Stimulated activated CD4-positive, alpha-beta T cell treated with anti-CD3 and anti-CD28 coated beads, Interleukin-4, amount 100 ng/mL, for 4 hours (primary cell): ENCODE measurements at places on chromosomes 2 and 18.

DNA sequence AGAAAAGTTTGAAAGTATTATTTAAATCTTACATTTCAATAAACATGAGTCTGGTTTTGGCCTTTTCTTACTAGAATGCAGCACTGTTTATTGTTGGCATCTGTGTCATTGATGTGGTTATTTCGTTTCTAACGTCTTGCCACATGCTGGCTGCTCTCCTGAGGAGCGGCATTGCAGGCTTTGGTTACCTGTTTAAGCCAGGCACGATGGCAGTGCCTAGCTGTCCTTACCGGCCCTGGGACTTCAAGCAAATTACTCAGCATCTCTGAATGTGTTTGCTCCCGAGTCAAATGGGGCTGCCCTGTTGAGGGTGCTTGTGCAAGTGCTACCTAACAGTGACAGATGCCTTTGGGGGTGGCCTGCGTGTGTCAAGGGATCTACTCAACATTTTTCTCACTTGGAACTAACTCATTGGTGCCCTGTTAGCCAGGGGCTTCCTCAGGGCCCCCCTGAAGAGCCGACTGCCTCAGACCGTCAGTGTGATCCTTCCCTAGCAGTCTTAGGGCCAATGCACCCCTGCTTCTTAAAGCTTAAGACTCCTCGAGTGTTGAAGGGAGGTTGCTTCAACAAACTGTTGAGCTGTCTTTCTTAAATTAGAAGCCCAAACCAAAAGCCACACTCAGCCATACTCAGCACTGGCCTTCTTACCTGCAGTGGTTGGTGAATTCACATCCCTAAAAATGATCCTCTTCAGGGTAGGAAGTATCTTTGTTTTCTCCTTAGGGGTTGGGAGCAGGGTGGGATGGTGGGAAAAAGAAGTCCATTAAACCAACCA lies 151.5 kb downstream of the NCK2 start:
- no peak for DNase-seq

DNA sequence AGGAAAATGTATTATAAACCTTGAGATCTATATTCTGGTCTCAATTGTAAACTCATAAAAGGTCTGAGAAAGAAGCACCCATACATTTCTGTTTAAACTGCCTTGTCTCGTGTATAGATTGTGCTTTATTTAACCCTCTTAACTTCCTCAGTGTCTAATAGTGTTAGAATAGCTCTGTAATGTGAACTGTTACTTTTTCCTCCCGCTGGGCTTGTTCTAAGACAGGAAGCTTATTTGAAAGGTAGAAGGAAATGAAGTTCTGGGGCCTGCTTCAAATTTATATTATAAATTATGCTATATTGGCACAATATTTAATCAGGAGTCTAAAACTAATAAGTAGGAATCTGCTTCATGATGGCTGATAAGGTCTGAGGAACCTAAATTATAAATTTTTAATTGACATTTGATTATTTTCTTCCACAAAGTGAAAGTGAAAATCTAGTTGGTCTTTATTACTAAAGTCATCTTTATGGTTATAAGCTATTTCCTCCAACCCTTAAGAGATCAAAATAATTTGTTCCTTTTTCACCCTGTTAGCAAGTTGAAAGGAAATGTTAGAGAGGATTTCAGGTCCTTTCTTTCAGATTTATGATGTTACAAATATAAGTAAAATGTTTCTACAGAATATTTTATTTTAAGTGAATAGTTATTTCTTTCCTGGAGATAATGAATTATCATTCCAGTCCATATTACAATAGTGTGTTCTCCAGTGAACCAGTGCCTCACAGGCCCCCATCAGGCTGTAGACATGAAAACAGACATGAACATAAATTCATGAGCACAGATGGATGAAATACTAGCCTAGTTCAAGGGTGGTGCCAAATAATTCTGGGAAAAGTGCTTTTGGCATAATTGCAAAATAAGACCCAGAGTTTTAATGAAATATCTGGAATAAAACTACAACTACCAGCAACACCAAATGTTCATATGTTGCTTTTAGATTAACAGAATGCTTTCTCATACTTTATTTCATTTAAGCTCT lies 7.9 kb downstream of the MFSD6 start:
- no peak for DNase-seq

- no peak for DNase-seq
These were observed 12.6 kb downstream of the C18orf63 start for GRCh38 chr18:74328206-74328605.

GRCh38 chr2:235265348-235265965 lies 228.4 kb upstream of the AGAP1 start:
- DNase-seq = no peak

DNA sequence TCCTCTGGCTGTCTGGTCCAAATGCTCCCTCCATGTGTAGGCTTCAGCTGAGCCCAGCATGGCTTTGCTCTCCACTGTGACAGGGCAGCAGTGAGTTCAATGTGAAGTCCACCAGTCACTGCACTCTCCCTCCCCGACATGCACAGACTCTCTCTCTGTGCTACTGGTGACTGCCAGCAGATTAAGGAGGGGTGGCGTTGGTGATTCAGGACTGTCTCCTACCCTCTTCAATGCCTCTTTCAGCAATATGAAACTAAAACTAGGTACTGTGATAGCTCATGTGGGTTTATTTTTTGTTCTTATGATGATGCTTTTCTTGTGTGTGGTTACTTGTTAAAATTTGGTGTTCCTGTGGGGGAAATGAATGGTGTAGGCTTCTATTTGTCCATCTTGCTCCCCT lies 201.0 kb upstream of the RBMS1 start:
- no peak for DNase-seq

DNA sequence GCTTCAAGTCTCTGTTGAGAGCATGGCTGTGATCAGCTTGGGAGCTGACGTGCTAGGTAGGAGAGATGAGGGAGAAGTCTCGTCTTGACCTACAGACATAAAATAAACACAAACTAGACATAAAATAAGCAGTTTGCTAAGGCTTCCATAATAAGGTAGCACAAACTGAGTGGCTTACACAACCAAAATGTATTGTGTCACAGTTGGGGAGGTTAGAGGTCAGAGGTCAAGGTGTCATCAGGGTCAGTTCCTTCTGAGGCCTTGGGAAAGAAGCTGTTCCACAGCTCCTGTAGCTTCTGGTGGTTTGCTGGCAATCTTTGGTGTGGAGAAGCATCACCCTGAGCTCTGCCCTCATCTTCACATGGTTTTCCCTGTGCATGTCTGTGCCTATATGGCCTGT lies 20.2 kb downstream of the DAW1 start:
- no peak for DNase-seq

- no peak for DNase-seq
These were observed 52.6 kb downstream of the ATIC start for GRCh38 chr2:215364157-215365155.

GRCh38 chr2:101952551-101952950 lies 39.2 kb upstream of the IL1R2 start:
- DNase-seq = no peak

- no peak for DNase-seq
These were observed 32.1 kb downstream of the HJURP start for GRCh38 chr2:233822101-233822771.

DNA sequence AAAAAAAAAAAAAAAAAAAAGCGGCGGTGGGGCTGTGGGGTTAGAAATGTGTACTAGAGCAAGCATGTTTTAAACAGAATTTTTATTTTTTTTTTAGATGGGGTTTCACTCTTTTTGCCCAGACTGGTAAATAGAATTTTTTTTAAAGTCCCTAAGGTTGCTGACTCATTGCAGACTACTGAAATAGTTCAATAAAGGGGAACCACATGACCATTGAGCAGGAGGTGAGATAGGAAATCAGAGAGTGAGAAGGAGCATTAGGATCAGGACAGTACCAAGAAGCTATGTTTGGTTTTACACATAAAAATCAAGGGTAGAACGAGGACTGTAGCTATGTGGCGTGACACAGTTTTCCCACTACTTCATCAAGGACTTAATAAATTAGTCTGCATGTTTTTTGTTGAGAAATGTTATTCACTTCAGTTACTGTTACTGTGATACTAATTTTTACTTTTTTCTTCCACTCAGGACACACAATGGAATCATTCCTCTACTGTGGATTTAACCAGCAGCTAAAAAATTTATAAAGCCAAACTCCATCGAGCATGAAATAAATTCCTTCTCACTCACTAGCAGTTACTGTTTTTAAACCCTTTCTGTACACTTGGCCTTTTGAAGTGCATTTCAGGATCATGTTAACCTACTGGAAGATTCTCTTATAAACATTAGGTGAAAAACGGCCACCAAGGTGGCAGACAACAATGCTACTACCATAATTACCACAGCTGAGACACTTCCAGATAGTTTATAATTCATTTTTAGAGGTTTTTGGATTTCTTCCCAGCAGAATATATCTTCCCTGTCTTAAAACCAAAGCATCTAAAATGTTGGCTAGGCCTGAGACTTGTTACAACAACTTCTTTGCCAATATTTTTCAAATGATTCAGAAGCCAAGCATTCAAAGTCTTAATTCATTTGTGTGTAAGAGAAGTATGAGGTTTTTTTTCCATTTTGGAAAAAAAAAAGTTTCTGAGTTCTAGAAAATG lies 33.2 kb downstream of the LAMA1 start:
- no peak for DNase-seq

GRCh38 chr2:190184460-190184859 lies 121.9 kb upstream of the MSTN start:
- DNase-seq = no peak

- no peak for DNase-seq
These were observed 552 bp downstream of the CNPPD1 start for GRCh38 chr2:219175928-219176817.

DNA sequence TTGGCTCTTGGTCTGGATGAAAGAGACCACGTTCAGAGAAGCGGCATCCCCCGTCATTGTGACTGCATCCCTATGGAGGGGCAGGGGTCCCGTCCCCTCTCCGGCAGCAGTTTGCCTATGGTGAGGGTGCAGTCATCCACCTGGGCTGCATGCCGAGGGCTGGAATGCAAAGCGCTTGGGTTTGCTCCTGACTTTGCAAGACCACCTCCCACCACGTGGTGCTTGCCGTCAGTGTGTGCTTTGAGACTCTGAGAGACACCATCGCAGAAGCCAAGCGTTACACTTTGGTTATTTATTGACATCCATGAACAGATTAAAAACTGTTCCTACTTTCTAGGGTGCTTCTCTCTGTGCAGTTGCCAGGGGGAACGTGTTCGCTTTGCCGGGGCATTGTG lies 59.5 kb downstream of the SH3RF3 start:
- DNase-seq = no peak

DNA sequence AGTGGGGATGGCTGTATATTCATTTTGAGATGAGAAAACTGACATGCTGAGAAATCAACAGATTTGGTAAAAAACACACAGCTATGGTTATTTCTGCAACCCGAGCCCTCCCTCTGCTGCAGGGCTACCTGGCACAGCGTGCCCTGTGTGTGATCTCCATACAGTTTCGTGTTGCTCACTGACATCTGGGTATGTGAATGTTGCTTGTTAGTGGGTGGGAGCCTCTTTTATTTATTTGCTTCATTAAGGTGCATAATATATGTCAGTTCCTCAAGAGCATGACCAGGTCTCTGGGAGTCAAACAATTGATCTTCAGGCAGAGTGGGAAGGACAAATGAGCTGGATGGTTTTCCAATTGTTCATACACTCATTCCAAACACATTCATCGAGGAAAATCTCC lies 139.1 kb upstream of the FHL2 start:
- no peak for DNase-seq

DNA sequence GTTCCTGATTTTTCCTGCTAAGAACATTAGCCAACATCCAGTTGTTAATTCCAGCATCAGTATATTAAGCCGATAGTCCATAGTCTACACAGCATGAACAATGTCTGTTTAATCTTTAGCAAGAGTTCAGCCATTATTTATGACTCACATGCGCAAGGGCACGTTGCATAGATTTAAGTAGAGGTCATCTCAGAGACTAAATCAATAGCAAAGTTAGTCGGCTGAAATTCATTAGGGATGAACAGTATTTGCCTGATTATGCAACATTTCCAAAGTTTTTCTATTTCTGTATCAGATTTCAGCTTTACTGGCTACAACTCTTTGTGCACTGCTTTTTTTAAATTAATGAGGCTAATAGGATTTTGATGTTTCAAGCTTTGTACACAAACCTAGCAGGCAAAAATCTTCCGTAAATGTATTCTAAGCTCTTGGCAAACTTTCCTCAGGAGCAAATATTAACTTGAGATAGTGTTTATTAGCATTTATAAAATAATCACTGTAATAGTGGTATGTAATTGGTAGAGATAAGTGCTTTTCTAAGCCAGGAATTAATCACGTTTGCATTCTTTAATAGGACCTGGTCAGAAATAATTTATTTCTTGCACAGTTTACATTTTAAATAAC lies 578.7 kb upstream of the ID2 start:
- no peak for DNase-seq

- DNase-seq = no peak
These were observed 57.0 kb downstream of the LYPD6 start for GRCh38 chr2:149387411-149387810.

- no peak for DNase-seq
These were observed 13.7 kb downstream of the ANKRD44 start for GRCh38 chr2:197296835-197297234.

DNA sequence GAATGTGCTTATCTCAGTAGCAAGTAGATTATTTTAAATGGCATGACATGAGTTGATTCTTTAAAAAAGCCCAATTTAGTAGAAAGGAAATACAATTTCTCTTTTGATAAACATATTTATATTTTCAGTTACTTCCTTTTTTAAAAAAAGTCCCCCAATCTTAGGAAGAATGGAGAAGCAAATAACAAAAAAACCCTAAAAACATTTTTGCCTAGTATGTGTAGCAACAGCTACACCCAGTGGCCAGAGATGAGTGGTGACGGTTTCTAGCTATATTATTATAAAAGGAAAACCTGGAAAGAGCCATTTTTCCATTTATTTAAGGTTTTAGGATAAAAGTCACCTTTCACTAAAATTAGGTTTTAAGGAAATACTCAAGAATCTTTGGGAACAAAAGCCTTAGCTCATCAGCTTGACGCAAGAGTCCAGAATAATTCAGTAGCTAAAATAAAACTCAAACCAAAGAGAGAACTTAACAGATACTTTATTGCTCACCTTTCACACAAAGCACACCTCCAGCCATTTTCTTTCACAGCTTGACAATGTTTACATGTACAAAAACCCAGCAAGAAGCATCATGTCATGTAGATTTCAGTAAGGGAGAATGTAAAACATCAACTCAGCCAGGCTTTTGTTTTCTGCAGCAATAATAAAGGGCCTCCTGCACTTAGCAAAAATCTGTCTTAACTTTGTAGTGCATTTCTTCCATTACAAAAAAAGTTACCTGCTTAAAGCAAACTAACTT lies 15.7 kb downstream of the FAM98A start:
- DNase-seq = no peak

- DNase-seq = no peak
These were observed 34.0 kb downstream of the NAPG start for GRCh38 chr18:10559553-10560451.

GRCh38 chr2:217842017-217842416 lies 160.8 kb downstream of the TNS1 start:
- no peak for DNase-seq

- peak; percentile 52 for DNase-seq
These were observed 523 bp downstream of the KCTD1 start for GRCh38 chr18:26547646-26548414.

- no peak for DNase-seq
These were observed 237.7 kb downstream of the HDAC4 start for GRCh38 chr2:239162976-239163687.
